ENCODE measurements at places on chromosomes 6 and 20.

DNA sequence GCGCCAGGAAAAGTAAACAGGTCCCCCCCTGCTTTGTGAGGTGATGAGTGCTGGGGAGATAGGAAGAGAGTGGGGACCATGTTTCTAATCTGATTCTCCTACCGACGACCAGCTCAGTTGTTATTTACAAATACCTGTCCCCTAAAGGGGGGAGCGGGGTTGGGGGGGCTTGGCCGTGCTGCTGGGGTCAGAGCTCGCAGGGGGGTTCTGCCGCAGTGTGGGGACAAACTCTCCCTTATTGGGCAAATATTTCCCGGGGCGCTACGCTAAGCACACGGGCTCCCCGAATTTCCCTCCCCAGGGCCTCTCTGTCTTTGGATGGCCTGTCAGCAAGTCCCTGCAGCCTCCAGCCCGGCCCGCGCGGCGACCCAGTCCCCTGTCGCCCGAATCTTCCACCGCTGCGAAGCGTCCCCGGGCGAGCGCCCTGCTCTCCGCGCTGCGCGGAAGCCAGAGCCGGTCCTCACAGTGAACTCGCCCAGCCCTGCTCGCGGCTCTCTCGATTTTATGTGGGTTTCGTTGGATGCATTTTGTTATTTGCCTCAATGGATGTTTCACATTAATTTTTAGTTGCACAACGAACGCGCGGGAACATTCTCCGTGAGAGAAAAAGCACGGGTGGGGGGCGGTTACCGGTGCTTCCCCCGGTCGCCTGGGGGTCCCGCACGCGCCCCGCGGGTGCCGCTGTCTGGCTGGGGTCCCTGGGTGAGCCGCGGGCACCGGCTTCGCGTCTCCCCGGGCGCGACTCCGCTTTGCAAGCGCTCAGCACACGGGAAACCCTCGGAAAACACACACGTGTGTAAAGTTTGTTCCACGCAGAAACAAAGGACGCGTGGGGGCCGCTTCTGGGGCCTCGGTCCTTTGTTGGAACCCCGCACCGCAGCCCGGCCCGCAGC is 1.5 kb upstream of the STX16 start:
- no peak for DNase-seq

- DNase-seq: no peak
Measured at GRCh38 chr20:61257611-61258010, 5.5 kb downstream of the CDH4 start.

DNA sequence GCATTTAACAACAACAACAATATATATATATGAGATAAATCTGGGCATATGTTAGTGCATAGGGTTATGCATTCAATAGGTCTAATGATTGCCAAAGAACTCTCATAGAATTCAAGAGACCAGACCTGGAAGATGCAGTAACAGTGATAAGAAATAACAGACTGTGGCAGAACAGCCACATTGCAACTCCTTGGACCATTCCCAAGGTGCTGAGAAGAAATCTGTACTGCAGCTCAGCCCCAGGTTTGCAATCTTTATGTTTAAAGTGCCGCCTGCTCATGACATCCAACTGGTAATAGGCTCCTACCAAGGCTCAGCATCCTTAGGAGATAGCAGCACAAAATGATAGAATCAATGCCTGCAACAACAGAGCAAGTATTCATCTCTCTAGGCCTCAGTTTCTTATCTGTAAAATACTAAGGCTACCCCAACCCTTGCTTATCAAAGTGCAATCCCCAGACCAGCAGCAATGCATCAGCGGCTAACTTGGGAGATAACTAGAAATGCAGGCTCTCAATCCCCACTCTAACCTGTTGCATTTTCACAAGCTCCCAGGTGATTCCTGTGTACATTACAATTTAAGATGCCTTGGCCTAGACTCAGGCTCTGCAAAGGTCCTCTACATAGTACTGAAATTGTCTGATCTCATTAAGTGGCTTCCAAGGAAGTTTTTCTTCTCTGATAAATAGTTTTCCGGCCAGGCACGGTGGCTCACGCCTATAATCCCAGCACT is 30.6 kb upstream of the PIM1 start:
- no peak for DNase-seq

- peak; percentile 28 for DNase-seq
Measured at GRCh38 chr6:8219352-8219943, 117.1 kb upstream of the EEF1E1 start.

DNA sequence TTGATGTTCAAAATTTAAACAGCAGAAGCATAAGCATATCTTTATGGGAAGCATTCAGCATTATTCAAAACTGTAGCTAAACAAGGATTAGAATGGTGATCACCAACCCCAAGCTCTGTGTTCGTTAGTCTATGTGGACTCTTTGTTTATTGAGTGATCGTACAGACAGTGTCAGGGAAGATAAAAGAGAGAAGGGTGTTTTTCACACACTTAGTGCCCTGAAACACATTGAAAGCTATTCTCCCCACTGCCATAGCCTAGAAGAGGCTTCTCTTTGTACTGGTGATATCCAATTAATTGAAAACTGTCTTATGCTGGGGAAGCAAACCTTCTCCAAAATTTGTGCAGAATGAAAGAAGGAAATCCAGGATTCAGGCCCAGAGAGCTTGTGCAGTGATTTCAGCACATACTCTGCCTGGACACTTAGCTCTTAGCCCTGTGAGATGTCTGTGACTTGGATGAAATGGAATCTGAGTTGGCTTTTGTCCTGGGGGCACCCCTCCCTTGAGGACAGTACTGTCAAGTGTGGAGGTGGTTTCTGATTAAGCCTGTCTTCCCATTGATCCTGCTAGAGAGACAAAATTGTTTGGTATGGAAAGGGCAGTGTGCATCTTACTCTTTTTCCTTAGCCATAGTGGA is 125.7 kb upstream of the MTHFD1L start:
- DNase-seq: no peak

- DNase-seq: no peak
Measured at GRCh38 chr6:158010591-158011477, 29.2 kb downstream of the SYNJ2 start.

GRCh38 chr20:1478566-1478965 is 11.9 kb upstream of the NSFL1C start:
- DNase-seq: no peak

DNA sequence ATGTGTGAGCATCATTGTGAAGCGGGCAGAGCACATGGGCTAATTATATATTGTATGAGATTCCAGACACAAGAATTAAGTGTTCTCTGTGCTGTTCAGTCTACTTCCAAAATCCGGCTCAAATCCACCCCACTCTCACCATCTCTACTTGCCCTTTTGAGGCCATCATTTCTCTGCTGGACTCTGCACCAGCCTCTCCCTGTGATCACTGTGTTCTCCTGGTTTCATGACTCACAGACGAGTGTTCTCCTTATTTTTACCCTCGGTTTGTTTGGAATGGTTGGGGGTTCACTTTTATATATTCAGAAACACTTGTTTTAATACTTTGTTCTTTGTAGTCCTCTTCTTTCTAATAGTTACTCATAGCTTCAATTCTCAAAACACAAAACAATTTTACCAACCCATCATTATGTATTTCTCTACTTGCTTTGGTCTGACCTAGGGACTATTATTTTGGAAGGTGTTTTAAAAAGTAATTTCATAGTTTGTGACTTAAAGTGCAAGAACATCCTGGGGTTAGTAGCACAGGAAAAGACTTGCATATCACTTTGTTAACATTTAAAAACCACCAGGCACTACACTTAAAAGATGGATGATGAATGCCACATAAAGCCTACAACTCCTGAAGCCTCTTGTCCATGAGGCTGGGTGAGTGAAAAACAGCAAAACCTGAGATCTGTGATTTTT is 82.7 kb downstream of the UST start:
- DNase-seq: no peak

DNA sequence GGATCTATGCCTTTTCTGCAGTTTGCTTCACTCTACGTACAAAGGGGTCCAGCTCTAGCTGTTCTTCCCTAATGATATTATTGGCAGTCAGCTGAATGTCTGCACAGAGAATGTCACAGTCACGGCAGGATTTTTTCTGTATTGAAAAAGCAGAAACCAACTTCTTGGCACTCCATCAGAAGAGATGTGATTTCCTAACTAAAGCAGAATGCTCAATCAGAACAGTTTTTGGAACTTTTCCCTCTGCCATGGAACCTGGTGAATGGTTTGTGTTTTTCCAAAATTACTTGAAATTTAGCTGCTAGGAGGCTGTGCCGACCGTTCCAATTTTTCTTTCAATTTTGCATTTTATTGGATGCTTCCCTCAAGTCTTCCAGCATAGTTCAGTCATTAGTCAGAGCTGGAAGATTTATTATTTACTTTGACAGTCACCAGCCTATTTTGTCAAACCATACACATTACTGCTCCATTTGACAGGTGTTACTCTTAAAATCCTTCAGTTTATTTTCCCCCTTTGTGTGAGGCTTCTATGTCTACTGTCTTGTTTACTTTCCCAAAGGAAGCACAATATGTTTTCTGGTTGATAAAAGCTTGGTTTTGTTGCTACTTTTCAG is 259.6 kb upstream of the EPHA7 start:
- peak; percentile 31 for DNase-seq

- DNase-seq: no peak
Measured at GRCh38 chr20:55579802-55580201, 425.5 kb downstream of the CBLN4 start.

DNA sequence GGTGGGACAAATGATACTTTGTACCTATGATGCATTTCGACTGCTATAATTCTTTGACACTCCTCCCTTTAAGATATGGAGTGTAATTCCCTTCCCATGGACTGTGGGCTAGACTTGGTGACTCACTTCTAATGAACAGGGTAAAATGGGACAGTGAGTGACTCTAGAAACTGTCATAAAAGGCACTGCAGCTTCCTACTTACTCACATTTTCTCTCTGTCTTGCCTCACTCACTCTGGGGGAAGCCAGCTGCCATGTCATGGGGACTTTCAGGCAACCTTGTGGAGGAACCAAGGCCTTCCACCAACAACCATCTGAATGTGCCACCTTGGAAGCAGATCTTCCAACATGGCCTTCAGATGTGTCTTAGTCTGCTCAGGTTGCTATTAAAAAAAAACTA is 12.9 kb upstream of the GFOD1 start:
- no peak for DNase-seq

DNA sequence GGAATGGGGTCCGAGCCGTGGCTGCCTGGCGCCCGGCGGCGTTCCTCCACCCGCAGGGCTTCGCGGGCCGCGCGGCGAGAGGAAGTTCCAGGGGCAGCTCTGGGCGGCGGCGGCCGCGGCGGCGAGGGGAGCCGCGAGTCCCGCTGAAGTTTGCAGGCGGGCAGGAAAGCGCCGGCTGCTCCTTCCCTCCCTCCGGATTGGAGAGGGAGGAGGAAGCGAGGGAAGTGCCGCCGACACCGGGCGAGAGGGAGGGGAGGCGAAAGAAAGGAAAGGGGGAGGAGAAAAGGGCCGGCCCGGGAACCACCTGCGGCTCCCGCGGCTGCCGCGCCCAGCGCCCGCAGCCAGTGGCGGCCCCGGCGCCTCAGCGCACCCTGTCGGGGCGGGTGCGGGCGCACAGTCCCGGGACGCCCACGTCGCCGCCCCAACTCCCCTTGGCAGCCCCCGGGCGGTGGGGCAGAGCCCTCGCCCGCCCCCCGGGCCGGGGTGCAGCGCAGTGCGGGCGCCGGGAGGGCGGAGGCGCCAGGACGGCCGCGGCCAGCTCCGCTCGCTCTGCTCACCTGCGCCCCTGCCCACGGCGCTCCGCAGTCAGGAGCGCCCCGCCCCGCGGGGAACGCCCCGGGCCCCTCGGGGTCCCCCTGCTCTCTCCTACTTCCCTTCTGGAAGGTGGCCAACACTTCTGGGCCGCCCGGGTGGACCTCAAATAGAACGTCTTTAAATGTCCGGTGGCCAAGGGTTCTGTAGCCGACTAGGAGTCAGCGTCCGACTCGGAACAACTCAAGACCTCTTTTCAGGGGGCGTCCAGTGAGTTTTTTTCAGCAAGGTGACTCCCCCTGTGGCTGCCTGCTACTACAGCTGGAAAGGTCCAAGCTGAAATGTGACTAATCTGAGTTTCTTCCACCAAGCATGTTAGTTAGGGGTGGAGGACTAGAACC is 80.3 kb upstream of the CCDC28A start:
- DNase-seq: peak; percentile 79

DNA sequence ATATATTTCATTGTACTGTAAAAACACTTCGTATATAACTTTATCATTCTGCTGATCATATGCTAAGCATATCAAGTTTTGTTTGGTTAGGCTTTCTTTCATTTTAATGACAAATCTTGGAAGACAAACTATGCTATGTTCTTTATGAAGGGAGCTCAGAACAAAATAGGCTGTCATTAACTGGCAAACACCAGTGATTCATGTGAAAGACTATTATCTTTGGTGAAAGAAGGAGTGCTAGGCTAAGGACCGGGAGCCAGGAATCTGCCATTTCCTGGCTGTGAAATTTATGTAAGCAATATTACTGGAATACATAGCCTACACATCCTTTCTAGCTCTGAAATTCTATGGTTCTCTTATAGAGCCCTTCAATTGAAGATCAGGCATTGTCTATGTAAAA is 136.2 kb upstream of the CCN2 start:
- DNase-seq: peak; percentile 24

- no peak for DNase-seq
Measured at GRCh38 chr20:24181151-24181550, 192.6 kb upstream of the GGTLC1 start.

GRCh38 chr20:19833395-19833794 is 75.3 kb downstream of the RIN2 start:
- no peak for DNase-seq

DNA sequence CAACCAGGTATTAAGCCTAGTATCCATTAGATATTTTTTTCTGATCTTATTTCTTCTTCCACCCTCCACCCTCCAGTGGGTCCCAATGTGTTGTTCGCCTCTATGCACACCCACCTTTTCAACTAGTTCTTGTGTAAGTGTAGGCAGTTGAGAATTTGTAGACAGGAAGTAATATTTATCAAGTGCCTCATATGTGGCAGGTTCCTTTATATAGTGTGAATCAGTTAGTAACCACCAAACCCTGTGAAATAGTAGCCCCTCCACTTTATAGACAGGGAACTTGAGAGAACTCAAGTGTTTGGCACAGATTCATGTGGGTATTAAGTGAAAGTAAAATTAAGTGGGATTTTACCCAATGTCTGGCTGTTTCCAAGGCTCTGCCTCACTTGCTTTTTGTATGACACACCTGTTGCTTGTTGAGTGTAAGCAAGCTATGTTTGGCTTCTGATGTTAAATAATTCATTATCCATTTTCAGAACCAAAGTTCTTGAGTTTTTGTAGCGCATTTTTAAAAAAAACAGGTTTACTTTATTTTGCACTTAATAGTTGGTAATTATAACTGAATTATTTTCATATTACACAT is 24.8 kb downstream of the AFDN start:
- DNase-seq: peak; percentile 60

- no peak for DNase-seq
Measured at GRCh38 chr6:11094941-11095340, 1.3 kb downstream of the SMIM13 start.

- DNase-seq: no peak
Measured at GRCh38 chr6:47439348-47439668, 38.3 kb upstream of the CD2AP start.

Measured in NCI-H774 (cell line).